ENCODE measurements at places on chromosomes 16 and 17.

DNA sequence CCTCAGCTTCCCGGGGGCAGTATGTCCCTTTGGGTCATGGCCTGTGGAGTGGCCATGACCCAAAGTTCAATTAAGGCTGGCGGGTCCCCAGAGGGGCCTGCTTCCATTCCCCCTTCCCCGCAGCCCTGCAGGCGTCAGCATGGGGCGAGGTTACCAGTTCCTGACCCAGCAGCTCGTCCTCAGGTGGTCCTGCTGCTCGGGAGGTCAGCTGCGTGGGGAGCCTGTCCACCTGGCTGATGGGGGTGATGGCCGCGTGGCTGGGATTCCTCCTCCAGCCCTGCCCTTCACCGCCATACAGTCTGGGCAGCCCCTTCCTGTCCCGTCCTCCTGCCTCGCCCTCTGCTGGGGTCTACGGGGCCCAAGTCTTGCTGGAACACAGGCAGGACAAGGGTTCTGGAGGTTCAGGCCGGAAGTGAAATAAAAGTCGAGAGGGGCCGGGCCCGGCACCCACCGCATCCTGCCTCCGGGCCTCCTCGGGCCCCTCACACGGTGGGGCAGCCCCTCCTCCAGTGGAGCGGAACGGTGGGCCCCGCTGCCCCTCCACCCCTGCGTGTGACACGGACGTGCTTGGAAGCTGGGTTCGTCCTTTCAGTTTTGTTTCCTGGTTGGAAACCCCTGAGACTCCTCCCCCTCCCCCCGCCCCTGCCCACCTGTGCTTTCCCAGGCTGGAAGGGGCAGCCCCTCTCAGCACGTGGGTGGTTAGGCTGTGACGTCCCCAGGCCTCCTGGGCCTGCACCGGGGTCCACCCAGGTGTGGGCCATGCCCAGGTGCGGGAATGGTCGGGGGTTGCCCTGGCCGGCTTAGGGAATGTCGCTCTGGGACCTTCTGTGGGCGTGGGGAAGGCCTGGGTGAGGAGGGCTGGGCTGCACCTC lies 6.8 kb downstream of the UBALD2 start:
- DNase-seq = no peak

- DNase-seq = no peak
These were observed 157.5 kb downstream of the HS3ST2 start for GRCh38 chr16:22971346-22971924.

- no peak for DNase-seq
These were observed 2287.0 kb downstream of the TP53TG3F start for GRCh38 chr16:35746281-35746962.

DNA sequence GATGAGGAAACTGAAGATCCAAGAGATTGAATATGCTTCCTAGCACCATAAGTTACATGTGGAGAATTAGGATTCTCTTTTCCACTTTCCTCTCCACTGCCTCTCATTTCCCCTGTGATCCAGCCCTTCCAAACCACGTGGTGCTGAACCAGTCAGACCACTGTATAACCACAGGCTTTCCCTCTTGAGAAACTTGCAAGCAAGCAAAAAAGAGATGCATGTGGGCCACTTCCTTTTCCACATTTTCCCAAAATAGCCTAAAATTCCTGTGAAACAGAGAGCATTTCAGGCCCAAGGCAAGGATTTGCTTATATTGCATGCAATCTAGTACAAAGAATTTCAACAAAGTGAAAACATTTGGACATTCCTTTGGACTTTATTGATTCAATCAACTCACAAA lies 59.3 kb upstream of the KSR1 start:
- peak; percentile 72 for DNase-seq

GRCh38 chr17:8162997-8163977 lies 539 bp upstream of the VAMP2 start:
- peak; percentile 43 for DNase-seq

DNA sequence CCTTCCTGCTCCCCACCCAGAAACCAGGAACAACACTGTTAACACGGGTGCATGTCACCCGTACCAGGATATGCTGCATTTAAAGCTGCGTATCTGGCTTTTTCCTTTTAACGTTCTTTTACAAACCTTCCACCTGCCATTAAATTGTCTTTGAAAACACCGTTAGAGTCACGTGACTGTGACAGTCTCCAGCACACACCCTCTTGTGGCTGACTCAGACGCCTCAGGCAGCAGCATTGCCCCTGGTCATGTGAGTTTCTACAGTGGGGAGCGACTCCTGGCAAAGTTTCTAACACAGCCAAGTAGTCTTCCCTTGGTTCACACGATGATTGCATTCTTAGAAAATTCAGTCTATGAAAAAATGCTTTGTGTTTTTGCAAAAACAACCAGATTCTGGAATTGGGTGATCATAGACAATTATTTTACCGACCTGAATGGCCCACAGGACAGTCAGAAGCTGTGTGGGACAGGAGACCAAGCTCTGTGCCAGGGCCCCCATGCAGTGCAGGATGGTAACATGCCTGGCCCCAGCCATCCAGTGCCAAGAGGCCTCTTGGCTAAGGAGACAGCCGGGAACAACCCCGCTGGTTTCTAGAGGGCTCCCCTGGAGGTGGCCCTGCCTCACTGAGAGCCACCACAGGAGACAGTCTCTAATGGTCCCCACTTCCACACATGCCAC lies 199.1 kb downstream of the KATNIP start:
- peak; percentile 58 for DNase-seq

- DNase-seq = no peak
These were observed 1449.7 kb downstream of the CDH8 start for GRCh38 chr16:60586493-60586892.

DNA sequence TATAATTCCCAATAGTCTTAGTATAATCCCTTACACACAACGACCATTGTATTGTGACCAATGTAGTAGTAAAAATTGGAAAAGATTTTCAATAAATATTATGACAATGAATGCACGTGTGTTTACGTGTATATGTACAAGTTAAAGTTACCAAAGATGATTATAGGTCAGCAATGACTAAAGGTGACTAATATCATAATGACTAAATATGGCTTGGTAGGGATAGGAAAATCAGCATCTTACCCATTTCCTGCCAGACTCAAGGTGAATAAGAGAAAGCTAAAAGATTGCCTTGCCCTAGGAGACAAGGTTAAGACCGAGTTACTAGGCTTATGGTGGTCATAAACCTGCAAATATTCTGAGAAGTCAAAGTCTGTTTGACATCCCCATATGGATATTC lies 34.4 kb downstream of the CPD start:
- DNase-seq = no peak

- peak; percentile 48 for DNase-seq
These were observed 21.1 kb downstream of the GJD3 start for GRCh38 chr17:40343219-40344119.

DNA sequence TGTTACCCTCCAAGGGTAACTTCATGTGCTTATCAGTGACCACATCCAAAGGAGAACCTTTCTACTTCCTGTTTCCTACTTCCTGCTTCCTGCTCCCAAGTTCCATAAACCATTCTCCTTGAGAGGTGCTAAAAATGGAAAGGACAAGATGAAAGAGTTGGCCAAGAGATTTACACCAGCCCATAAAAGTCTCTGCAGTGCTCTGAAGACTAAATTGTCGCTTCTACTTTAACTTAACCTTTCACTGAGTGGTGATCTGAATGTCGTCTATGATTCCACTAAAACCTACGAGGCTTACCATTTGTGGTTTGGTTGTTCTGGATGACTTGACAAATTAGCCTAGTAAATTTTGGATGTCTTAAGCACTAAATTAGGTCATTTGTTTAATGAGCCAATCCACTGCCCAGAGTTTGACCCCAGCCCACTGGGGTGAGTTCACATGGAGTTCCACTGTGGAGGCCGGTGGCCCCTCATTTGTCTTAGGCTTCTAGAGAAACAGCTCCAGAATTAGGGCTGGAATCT lies 333.1 kb downstream of the FOXL1 start:
- no peak for DNase-seq

DNA sequence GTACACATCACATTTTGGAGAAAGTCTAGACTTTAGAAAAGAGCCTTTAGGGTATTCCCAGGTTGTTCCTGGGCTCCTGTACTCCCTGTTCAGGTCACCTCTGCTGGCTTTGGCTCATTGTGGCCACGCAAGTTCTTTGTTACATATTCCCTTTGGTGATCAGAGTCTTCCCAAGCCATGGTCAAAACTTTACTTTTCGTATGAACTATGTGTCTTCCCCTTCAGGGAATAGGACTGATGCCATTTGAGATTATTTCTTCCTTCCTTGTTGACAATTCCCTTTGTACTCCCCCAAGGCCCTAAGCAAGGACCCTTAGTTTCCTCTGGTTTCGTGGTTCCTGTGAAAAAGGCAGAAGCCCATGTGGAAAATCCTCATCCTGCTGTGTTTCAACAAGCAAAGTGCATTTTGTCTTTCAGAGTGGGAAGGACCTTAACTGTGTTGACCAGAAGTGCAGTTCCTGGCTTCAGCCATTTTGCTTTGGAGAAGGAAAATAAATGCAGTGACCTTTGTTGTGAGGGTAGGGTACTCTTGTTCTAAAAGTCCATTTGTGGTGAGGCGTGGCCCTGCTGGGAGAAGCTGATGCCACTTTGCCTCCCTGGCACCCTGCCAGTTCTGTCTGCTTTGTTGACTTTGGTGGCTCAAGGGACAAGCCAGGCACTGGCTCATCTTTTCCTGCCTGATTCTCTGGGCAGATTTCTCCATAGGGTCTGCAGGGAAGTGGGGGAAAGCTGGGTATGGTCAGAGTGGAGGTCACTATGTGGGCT lies 55.1 kb downstream of the ZNRF1 start:
- peak; percentile 6 for DNase-seq

DNA sequence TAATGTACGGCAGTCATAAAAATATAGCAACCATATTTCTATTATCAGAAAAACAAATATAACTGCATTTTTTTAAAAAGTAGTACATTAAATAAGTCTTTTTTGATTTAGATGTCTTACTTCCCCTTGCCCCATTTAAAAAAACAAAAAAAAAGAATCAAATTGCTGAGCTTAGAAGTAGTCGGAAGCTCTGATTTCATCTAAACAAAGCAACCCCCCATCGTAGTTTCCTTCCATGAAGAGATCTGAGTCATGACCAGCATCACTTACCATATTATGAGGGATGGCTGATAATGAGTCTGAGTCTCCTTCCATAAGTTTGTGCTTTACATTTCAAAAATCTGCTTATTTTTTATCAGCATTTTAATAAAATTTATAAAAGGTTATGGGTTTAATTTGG lies 86.2 kb downstream of the ITFG1 start:
- DNase-seq = no peak

DNA sequence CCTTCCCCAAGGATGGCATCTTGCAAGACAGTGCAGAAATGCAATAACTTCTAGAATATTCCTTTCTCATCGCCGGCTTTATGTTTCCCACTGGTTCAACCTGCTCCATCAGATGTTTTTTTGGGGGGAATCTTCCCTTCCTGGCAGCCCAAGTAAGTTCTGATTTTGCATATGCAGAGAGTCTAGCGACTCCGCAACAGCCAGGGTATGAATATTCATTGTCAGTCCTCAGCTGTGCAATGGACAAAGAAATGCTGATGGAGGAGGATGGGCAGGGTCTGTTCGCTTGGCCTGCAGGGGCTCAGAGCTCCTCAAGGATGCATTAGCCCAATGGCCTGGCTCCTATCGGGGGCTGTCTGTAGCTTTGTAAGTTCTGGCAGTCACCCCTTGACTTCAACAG lies 358.8 kb upstream of the CCL2 start:
- DNase-seq = no peak

GRCh38 chr17:12683299-12683698 lies 17.6 kb downstream of the MYOCD start:
- DNase-seq = no peak

GRCh38 chr17:57293077-57293476 lies 36.8 kb downstream of the MSI2 start:
- no peak for DNase-seq

GRCh38 chr17:35612924-35613521 lies 25.9 kb downstream of the AP2B1 start:
- DNase-seq = peak; percentile 85

- no peak for DNase-seq
These were observed at the start of gene SDR42E2 for GRCh38 chr16:22161999-22162655. TSS of gene SDR42E2 (plus strand) at chr16:22162506. CDS start at chr16:22165583, 3,077 bp downstream.

DNA sequence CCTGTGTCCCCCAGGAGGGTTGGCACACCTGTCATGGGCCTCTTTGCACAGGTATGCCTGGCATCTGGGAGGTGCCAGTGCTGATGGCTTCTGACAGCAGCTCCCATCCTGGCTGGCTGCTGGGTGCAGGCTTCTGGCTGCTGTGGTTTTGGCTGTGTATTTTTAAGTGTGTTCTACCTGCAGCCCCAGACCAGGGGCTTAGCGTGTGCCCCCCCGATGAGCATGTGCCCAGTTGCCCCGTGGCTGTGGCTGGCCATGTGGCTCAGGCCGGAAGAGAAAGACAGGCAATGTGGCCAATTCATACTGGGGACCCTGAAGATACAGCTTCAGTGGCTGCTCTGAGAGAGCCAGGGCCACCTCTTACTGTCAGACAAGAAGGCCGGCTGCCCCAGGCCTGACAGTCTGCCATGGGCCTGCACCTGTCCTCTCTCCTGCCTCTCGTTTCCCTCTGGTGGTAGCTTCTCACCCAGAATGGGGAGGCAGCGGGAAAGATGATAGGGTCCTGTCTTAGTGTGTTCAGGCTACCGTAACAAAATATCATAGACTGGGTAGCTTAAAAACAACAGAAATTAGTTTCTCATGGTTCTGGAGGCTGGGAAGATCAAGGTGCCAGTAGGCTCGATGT lies 37.6 kb upstream of the LGALS9 start:
- no peak for DNase-seq

DNA sequence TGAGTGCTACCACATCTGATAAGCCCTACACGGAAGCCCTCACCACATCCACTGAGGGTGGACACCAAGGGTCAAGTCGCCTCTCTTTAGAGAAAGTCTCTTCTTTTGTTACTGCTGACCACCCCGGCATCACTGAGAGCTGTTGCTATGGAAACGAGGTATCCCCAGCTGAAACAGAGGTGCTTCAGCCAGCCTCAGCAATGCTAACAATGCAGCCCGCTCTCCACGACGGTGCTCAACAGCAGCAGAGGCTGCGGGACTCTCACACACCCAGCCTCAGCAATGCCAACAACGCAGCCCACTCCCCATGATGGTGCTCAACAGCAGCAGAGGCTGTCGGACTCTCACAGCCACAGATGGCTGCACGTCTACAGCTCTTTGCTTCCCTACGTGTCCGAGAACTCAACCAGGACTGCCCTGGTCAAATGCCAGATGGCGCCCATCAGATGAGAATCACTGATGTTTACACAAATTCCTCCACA lies 41.4 kb downstream of the VPS53 start:
- no peak for DNase-seq
